Colonic mucosa (tissue), 4 donors: ENCODE measurements at places on chromosomes 11 and 22. TPM values are rescaled to one million over a fixed set of nuclear protein-coding genes. Genes with fewer than 3 reads are reported as not detected.
A peak's percentile ranks its signal among the peaks of the same experiment; 100 is the strongest.

KRTAP5-1 gene
- total RNA-seq = not detected

OR5P2 gene
- not detected for total RNA-seq

ASCL2 gene
- 16.4 TPM for total RNA-seq

ZDHHC5 gene
- 82.1 TPM for total RNA-seq

TEX54 gene
- not detected for total RNA-seq

NRXN2 gene
- total RNA-seq = 2.2 TPM

ROBO3 gene
- total RNA-seq = 7.8 TPM

SLC5A12 gene
- 0.16 TPM for total RNA-seq

PHOX2A gene
- total RNA-seq = 0.37 TPM

RBMXL2 gene
- not detected for total RNA-seq

DNA sequence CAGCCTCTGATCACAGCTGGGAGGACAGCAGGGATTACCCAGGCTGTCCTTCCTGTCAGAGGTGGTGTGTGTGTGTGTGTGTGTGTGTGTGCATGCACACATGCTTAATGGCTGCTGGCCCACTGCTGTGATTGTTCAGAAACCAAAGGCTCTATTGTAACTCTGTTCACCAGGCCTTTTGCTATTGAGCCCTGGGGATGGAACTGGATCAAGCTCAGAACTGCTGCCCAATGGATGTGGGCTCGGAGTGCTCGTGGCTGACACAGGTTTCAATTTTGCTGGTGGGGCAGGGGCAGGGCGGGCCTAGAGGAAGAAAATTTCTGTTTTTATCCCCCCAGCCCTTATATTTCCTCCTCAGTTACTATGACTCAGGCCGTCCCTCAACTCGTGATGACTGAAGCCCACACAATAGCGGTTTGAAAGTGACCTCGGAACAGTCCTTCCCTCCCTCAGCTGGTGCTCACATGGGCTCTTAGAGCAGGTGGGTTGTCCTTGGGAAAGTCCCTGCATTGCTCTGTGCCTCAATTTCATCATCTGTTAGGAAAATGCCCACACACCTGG, 359.3 kb downstream of the TENM4 start:
- DNase-seq = no peak

- no peak for DNase-seq
Measured at GRCh38 chr11:37089439-37089838, 491.4 kb upstream of the RAG2 start.

- no peak for DNase-seq
Measured at GRCh38 chr22:41808400-41808799, 7.9 kb downstream of the CCDC134 start.

GRCh38 chr11:123683428-123684170, 29.2 kb upstream of the SCN3B start:
- DNase-seq = no peak

DNA sequence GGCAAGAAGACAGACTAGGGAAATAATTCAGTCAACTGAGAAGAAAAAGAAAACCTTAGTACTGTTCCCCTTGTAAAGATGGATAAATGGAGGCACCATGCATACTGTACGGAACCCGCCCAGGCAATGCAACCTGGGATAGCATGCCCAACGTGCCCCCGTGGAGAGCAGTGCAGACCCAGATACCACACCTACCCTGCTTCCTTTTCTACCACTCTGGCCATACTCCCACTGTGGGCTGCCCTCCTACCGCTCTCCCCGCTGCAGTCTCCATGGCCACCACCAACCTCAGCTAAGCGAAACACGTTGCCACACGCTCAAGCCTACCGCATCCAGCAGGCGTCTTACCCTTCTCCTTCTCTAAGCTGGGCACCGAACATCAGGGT, 117.4 kb upstream of the SERPIND1 start:
- no peak for DNase-seq

DNA sequence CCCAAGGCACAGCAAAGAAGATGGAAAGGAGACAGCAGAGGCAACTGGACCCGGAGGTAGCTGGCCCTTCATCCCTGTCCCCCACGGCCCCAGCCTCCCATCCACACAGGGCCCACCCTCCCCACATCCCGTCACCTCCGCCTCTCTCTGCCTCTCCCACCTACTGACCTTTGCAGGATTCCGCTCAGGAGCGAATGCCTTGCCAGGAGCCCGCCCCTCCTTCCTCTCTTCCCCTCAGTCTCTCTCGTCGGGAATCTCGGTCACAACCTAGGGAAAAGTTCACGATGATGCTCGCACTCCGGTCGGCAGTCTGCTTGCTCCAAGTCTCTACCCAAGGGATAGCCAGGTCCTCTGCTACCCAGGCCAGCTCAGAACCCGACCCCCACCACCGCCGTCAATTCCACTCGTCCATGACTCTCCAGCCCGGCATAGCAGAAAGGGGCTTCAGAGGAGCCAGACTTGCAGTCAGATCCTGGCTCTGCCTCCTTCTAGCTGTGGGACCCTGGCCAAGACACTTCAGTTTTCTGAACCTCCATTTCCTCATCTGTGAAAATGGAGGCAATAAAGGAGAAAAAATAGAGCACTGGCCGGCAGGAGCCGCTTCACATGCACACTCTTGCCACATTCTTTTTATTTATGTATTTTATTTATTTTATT, 10.2 kb downstream of the AHNAK start:
- no peak for DNase-seq

DNA sequence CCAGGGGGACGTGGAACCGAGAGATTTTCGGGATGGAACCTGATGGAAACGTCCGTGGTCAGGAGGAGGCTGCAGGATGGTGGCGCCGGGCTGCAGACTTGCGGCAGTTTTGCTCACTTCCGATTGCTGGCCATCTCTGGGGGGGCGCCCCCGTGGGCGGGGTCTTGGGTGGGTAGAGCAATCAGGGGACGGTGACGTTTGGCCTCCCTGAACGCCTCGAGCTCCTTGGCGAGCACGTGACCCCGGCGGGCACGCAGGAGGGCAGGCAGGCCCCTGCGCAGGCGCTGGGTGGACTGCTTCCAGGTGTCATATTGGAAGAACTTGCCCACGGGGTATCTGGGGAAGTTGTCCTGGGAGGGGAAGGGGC, 6.3 kb downstream of the IGF2 start:
- no peak for DNase-seq

- DNase-seq = peak; percentile 90
Measured at GRCh38 chr11:62553080-62553838, 6.7 kb upstream of the AHNAK start.

GRCh38 chr11:134978388-134979088, 566.5 kb upstream of the B3GAT1 start:
- no peak for DNase-seq

- no peak for DNase-seq
Measured at GRCh38 chr11:122883646-122883979, 1.1 kb downstream of the JHY start.

- peak; percentile 99 for DNase-seq
Measured at GRCh38 chr11:67353317-67354074, at the start of gene POLD4. TSS of gene POLD4 (minus strand) at chr11:67353546. CDS start at chr11:67353399, 147 bp downstream.

- DNase-seq = no peak
Measured at GRCh38 chr22:36761553-36762240, 14.2 kb downstream of the IFT27 start.

GRCh38 chr11:45288339-45288738, 2.2 kb upstream of the SYT13 start:
- DNase-seq = no peak

DNA sequence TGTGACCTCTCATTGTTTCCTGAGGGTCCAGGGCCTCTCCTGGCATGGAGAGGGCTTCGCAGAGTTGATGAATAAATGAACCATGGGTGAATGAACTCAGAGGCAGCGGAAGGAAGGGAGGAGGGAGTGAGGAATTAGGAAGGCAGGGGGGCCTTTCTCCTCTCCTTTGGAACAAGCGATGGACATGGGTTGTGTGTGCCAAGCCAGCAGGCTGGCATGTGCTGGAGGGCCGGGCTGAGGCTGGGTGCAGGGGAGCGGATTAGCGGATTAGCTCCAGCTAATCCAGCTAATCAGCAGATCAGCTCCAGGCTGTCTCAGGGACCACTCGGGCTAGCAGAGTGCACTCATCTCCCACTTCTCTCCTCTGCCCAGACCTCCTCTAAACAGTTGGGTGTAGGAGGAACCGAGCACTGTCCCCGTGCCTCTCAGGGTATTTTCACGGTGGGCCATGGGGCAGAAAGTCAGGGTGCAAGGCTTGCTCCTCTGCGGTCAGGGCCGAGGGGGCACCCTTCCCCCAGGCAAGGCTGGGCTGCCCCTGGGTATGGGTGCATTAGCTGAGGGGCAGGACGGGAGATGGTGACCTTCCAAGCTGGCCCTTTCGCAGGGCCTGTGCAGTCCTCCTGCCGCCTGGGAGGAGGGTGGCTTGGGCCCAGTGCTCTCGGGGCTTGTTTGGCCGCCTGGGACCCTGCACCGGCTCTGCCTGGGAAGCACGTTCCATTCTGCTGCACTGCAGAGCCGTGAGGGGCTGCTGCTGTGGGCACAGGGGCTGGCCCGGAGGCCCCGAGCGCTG, 120.3 kb upstream of the B3GAT1 start:
- no peak for DNase-seq

DNA sequence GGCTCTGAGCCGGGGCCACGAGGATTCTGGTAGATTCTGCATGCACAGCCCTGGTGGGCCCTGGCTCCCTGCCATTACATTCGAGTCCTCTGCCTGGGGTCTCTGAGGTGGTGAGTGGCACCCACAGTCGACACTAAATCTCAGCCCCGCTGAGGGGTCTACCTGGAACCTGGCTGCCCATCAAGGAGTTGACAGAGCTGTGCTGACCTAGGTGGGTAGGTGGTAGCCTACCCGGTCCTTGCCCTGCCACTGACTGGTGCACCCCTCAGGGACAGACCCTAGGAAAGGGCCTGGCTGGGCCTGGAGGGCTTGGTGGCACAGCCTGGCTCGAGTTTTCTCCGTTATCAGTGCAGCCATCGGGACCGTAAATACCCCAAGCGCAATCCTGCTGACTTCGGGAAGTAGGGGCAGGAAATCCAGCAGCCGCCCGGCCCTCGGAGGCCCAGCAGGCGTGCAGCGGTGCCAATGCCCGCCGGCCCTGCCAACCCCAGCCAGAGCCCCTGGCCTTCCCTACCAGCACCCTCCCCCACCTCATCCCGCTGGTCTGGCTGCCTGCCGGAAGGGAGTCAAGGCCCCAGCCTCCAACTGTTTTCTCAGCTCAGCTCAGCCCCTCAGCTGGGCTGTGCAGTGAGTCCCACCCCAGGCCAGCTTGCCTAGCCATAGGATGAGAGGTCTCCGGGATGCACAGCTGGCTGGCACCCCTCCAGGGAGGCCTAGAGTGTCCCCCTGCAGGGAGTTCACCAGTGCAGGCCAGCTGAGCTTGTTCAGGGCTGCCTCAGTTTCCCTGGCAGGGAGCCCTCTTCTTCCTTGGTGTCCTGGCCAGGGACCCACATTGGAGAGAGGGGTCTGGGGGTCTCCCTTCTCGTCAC, 80.4 kb upstream of the KCNQ1OT1 start:
- peak; percentile 20 for DNase-seq

DNA sequence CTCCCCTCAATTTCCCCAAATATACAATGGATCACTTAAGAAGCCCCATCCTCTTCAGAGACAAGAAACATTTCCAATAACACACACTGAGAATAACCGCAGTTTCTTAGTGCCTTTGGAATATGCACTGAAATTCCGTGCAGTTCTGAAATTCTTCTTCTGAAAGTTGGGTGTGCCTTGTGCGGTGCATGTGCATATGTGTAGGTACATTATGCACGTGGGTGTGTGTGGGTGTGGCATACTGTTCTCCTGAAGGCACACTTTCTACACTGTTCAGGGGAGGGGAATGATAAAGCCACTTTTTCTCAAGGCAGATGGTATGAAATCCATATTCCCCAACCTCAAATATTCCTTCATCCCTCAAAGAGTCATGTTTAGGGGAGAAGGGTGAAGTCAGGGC, 1.7 kb downstream of the EXPH5 start:
- DNase-seq = peak; percentile 78

DNA sequence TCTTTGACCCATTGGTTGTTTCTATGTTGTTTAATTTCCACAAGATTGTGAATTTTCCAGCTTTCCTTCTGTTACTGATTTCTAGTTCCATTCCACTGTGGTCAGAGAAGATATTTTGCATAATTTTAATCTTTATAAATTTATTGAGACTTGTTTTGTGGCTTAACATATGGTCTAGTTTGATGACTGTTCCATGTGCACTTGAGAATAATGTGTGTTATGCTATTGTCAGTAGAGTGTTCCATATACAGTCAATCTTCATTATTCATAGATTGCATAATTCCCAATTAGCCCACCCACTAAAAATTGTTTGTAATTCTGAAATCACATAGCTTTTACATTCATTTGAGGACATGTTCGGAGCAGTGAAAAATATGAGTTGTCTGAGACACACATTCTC, 346.1 kb upstream of the DDI1 start:
- no peak for DNase-seq

- DNase-seq = no peak
Measured at GRCh38 chr22:29596408-29596807, 7.0 kb upstream of the NF2 start.

GRCh38 chr11:18322818-18323570, 627 bp downstream of the GTF2H1 start:
- no peak for DNase-seq
